Muscle of leg (tissue), 16 donors: ENCODE measurements at places on chromosomes 3 and 15. TPM values are rescaled to one million over a fixed set of nuclear protein-coding genes. Genes with fewer than 3 reads are reported as not detected.

DNA sequence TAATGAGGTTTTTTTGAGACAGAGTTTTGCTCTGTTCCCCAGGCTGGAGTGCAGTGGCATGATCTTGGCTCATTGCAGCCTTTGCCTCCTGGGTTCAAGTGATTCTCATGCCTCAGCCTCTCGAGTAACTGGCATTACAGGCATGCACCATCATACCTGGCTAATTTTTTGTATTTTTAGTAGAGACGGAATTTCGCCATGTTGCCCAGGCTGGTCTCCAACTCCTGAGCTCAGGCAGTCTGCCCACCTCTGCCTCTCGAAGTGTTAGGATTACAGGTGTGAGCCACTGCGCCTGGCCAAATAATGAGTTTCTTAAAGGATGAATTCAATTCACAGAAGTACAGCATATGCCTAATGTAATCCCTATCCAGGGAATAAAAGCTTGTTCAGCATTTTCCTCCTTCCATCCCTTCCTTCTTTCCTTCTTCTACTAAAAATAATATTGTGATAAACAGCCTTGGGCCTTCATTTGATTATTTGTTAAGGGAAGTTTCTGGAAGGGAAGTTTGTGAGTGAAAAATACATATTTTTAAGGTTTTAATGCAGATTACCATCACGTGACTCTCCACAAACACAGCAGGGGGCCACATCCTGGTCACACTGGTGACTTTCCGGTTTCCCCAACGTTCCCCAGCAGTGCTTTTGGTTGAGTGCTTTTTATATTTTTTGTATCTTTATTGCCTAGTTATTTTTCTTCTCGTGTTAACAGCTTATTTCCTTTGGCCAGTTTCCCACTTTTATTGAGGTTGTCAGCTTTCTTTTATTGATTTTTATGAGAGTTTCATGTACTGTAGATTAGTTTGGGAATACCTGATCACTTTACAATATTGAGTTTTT is 116.8 kb downstream of the USP13 start:
- DNase-seq = no peak

GRCh38 chr15:50181201-50181968 is 611 bp upstream of the SLC27A2 start:
- no peak for DNase-seq

DNA sequence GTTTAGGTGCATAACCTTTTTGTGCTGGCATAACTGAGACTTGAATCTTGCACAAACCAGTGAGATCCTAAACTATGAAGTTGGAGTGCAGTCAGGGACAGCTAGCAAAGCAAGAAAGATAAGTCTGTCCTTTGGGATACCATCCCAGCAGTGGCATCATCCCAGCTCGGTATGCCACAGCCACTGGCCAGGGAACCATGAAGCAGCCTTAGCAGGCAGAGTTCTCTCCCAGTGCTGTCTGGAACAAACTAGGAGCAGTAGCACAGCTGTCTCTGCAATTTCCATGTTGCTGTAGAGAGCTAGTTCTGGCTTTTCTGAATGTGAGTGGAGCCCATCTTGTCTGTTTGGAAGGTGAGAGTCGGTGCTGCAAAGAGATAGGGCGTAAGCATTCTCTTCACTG is 130.3 kb downstream of the DTWD1 start:
- peak; percentile 24 for DNase-seq

DNA sequence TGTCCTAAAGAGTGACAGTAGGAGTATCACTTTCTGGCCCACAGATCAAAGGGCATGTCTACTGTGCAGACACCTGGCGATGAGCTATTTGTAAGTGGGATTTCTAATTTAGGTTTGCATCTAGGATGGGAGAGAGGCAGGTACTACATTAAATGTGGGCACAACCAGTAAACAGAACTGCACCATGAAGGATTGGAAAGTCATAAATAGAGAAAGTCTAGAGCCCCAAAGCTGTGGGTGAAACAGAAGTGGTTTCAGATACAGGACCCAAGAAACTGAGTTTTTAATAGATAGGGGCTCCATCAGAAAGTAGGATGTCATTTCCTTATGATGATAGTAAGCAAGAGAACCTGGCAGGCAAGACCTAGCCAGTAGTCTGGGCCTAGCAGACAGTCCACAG is 35.2 kb upstream of the SPPL2A start:
- DNase-seq = no peak

GRCh38 chr3:179971280-179971679 is 65.5 kb downstream of the PEX5L start:
- DNase-seq = no peak

GRCh38 chr3:50194903-50195500 is 3.6 kb downstream of the GNAT1 start:
- no peak for DNase-seq

DNA sequence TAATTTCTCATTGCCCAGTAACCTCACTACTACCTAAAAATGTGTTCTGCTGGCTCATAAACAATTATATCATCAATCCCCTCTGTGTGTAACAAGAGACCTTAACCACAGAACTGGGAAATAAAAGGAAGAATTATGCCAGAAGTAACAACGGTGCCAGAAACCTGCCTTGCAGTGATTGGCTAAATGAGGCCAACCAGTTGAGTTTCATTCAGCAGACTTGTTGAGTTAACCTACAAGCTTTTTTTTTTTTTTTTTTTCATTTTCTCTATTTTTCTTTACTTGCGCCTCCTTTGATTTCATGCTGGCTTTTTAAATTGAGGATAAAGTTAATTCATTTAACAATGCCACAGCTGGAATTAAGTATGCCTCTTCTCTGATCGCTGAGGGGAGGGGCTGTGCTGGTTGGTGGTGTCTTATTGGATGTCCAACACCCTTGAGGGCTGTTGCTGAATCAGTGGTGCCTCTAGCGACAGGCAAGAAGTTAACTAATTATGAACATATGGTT is 30.0 kb upstream of the GMNC start:
- DNase-seq = peak; percentile 3

DNA sequence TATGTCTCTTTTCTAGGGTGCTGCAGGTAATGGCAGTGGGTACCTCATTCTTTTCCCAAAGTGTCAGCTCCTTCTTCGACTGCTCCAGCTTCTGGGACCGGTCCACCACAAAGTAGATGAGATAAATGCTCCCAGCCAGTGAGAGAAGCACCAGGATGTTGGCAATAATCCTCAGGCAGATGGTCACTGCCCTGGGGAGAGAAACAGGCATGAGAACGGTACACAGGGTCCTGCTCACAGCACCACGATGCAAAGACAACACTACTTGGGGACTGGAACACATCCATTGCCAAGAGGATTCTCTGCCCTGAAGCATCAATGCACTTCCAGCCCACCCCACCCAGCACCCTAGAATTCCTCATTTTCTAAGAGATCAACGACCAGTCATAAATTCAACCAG is 22.4 kb downstream of the TMC3 start:
- DNase-seq = no peak

GRCh38 chr15:47812470-47812999 is 95.2 kb downstream of the SEMA6D start:
- DNase-seq = no peak

DNA sequence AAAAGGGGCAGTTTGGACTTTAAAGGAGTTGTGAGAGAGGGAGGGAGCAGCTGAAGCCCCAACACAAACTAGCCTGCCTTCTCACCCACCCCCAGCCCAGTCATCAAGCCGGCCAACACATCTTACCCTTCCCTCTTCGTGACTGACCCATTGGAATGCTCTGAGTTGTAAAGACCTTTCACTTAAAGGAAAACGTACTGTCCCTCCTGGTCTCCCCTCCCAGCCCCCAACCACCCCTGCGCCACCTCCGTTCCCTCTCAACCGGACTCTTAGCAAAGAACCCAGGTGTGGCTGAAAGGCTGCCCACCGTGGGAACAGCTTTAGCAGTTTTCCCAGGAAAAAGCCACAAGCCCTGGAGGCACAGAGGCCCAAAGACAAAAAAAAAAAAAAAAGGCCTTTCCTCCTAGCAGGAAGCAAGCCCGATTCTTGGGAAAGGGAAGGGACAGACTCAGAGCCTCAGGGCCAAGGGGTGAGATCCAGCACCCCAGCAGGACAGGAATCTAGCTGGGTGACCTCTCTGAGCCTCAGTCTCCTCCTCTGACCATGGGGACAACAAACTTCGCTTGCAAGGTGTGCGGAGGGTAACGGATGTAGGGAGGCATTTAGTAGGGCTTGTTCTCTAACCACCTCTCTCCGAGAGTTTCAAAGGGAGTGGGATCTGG is 2.4 kb downstream of the CYP11A1 start:
- no peak for DNase-seq

DNA sequence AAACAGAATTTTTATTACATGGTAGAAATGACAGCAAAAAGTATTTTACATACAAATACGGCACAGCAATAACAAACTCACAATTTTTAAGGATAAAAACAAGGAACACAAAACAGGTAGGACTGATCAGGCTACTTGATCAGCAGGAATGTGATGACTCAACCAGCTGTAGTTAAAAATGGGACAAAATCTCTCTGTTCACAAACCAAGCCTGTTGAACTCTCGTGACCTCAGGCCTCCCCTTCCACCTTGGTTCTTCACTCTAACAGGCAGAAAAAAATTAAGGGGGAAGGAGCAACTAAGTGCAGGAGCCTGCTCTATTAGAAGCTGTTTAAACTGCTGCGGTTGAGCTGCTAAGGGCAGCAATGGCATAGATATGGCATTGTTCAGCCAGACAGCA is 18.7 kb downstream of the FBXL22 start:
- no peak for DNase-seq

The CYP11A1 gene
- 1.2 TPM for total RNA-seq

The CCDC54 gene
- not detected for total RNA-seq

The PCOLCE2 gene
- total RNA-seq = 2.5 TPM

The ANKUB1 gene
- not detected for total RNA-seq

The SNX1 gene
- total RNA-seq = 28.3 TPM

The CFAP20DC gene
- 1.5 TPM for total RNA-seq

The DGKG gene
- 1.8 TPM for total RNA-seq

The CCR9 gene
- total RNA-seq = 0.09 TPM

The MAGI1 gene
- 14.1 TPM for total RNA-seq
